ENCODE measurements at places on chromosomes 2 and 18.

DNA sequence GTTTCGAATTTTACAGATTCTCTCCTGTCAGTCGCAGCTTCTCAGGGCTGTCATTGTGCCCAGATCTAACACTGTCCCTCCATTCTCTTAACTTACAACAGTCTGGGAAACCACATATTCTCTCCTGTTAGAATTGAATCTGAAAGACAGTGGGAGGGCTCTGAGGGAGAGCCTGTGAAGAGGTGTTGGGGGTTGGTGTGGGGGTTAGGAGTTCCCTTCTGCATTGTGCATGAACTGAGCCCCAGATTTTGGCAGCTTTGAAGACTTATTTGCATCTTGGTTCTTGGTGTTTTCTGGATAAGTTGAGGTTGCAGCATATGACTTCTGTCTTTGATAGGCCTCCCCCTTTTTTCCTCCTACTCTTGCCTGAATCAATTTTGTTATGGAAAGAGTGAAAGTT lies 64.1 kb downstream of the TANC1 start:
- no peak for DNase-seq

DNA sequence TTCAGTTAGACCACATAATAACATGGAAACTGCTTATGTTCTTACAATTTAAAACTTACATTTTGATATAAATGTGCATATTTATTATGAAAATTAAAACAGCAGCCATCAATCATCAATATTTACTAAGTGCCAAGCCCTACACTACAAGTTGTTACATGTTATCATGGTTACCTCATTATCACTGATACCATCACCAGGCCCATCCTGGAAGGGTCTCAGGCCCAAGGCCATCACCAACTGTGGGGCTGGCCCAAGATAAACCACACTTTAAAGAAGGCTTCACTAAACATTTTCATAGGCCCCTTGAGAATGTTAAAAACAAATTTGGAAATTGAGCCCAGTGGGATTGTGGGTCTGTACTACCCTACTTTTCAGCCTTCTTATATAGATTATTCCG lies 6.4 kb downstream of the ITSN2 start:
- no peak for DNase-seq

DNA sequence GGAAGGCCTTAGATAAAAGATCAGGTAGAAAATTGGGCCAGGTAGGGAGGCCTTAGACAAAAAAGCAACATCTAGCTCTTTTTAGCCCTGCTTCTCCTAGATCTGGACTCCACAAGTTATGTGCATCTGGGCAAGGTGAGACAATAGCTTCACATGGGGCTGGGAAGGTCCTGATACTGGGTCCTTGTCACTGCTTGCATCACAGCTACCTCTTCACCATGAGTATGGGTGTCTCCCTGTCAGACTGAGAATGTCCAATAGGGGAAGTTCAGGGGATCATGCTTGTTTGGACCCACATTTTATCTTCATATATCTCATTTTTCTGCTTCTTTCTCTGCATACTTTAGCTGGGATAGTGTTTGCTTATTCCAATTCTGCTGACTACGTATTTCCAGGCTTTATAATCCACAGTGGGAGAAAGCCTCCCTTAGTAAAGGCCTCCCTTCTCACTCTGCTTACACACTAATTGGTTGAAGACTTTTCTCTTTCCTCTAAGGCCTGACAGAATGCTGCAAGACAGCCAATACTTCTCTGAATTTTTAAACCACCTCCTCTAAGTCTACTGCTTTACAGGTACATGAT lies 189.6 kb downstream of the CYRIA start:
- no peak for DNase-seq

- DNase-seq, result no peak
Measured at GRCh38 chr2:66539452-66539851, 104.5 kb downstream of the MEIS1 start.

- DNase-seq, result no peak
Measured at GRCh38 chr2:235402422-235402821, 91.4 kb upstream of the AGAP1 start.

DNA sequence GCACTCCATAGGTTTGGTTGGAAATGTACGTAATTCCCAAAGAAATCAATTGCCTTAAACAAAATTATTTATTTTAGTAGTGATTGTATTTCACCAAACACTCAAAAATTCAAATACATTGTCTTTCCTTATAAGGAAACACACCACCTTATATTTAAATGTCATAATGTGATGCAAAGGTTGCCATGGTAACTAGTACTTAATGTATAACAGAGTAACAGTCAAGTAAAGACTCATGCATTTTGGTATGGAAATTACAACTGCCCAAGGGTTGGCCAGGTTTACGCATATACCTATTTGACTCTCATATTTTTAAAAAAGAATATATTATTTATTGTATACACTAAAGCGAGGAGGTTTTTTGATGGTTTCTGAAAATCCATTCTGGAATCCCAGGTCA lies 231.2 kb downstream of the TCF4 start:
- DNase-seq, result no peak

- DNase-seq, result no peak
Measured at GRCh38 chr2:30024281-30024680, 102.9 kb upstream of the ALK start.

- no peak for DNase-seq
Measured at GRCh38 chr2:215238485-215239098, 73.3 kb upstream of the ATIC start.

GRCh38 chr2:41912337-41912736 lies 135.5 kb upstream of the PKDCC start:
- no peak for DNase-seq

DNA sequence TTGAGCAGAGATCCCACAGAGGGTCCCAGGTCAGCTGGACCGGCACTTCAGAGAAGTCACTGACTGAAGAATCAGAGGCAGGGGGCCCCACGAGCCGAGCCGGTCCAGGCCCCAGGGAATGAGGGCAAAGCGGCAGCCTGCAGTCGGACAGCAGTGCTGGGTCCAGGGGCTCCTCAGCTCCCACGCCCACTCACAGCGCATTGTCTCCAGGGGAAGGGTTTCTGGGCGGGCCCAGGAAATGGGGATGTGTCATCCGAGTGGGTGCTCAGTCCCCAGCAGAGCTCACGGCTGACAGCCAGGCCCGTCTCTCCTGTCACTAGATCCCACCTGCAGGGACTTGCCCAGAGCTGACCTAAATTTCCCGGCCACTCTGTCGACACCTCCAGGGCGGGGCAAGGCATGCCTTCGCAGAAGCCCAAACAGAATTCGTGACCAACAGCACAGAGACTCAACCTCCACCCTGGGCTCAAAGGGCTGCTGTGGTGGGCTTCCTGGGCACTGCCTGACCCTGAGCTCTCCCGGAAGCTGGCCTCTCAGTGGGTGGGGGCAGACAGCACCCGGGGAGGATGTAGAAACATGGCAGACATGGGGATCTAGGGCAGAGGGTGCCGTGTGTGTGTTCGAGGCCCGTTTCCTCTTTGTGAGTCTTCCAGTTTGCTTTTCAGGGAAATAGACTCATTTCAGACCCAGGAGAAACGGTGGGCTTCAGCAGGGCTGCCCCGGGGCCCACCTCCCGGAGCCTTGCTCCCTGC lies 42.1 kb upstream of the TAF1B start:
- DNase-seq, result no peak

DNA sequence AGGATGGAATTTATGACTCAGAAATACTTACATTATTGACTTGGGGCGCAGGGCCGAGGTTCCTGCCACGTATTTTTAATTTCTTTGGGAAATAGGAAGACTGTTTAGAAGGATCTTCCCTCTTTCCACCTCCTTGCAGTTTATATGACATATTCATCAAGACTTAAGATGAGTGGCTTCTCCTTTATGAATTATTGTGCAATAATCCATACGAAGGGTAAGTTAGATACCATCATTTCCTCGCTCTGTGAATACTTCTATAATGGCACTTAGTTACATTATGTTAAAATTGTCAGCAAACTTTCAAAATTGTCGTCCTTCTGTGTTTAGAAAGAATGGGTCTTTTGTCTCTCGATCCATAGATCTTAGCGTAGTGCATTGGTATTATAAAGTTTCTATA lies 328.8 kb upstream of the UBE2E3 start:
- DNase-seq, result no peak

DNA sequence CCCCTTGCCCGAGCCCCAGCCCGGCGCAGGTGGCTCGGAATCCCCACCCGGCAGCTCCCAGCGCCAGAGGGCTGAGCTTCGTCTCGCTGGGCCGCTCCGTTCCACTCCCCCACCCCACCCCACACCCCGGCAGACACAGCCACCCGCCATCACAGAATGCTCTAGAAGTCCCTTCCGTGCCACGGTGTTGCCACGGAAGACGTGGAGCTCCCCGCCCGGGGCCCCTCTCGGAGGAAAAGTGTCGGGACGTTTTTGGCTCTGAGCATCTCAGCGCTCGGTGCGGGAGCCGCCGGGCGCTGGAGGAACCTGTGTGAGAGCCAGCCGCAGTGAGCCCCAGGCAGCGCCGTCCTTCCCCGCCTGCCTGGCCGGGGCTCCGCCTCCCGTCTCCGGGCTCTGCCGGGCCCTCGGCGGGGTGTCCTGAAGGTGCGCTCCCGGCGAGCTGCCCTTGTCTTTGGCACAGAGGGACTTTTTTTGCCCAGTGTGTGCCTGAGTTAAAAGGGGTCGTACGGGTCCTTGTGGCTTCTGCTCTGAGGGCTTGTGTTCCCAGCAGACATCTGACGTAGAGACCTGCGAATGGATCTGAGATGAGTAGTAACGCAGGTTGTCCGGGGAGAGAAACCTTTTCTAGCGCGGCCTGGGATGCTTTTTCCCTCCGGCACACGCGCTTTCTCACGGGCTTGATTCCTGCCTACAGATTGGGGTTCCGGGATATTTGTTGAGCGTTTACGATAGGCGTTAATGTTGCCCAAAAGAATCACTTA lies 1.8 kb downstream of the ZCCHC2 start:
- DNase-seq, result peak; percentile 15

DNA sequence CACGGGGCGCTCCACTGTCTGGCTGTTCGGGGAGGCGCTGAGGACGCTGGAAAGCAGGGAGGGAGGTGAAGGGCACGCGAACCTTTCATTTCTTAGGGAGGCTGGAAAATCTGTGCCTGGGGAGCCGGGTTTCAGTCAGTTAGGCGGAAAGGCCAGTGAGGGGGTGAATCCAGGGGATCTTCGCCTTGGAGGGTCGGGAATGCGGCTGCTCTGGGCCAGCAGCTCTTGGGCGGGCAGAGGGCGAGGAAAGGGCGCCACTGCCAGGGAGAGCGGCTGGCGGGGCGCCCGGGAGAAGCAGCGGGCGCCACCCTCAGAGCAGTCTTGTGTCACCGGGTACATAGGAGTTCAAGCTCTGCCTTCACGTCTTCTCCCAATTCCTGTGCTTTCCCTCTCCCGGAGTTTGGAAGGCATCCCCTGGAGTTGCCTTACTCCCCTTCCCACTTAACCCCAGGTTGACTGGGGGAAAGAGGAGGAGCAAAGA lies 1.4 kb downstream of the CCDC85A start:
- peak; percentile 26 for DNase-seq

DNA sequence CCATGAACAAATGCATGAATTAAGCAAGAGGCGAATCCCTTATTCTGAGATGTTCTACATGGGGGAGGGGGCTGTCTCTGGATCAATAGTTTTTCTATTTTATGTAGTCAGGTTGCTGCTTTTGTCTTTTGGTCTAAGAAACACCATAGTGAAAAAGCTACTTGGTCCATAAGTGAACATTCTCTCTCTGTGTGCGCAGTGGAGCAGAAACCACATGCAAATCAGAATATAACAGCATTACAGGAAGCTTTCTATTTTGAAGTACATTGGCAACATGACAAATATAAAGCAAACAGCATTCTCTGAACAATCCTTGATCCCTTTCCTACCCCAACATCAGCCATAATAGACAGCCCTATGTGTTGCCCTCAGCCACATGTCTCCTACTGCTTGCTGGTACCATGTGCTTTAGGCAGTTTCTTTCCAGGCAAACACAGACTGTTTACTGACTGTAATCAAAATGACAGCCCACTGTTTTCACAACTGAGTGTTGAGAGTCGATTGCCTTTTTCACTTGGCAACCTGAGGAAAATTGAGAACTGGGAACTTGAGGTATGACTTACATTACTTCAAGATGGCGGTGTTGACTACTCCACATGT lies 10.6 kb downstream of the SCN3A start:
- DNase-seq, result no peak

- DNase-seq, result no peak
Measured at GRCh38 chr2:5690718-5691220, 1.4 kb upstream of the SOX11 start.

DNA sequence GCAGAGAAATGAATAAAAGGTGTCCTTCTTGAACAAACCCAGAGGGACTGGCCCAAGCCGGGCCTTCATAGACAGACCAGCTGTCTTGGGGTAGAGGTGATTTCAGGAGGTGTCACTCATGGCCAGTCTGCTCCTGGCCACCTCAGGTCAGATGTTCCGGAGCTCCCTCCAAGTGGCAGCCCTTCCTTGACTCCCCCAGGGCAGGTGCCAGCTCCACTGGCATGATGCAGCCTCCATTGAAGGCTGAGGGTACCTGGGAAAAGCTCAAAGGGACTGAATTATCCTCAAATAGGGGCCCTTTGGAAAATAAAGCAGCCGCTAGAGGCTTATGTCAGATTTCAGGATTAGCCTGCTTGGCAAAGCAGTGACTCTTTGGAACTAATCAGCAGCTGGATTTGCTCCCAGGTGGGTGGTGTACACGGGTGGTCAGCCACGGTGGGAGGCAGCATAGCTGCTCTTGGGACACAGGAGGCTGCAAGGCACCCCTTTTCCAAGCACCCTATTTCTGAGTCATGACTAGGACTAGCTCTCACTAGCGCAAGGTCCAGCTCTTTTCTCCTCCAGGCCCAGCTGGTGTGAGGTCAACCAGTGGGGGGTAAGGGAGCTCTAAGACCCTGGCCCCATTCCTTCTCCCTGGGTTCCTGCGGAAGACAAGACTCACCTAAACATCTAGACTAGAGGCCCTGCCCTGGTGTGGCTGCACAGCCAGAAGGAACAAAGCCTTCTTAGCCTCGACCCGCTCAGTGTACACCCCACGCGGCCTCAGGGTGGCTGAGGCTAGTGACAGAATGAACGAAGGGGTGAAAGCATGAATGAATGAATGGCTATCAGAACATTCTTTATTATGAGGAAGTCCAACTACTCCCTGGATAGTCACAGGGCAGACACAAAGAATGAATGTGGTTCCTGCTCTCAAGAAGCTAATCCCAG lies 29.3 kb downstream of the HS1BP3 start:
- DNase-seq, result no peak

DNA sequence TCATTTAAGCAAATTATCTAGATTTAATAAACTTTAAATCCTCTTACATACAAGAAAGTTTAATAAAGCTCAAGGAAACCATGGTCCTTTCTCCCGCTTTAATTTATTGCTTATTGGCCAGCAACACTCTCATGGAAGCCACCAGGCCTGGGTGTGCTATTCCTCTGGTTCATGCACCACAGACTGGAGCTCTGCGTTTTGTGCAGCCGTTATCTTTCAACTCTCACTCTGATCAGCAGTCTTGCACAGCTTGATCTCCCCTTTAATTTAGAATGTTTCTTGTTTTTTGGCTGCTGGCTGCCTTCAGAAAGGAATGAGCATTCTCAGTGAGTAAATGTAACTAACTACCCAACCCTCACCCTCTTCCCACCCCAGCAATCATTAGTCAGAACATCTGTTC lies 318.7 kb downstream of the MEIS1 start:
- no peak for DNase-seq

DNA sequence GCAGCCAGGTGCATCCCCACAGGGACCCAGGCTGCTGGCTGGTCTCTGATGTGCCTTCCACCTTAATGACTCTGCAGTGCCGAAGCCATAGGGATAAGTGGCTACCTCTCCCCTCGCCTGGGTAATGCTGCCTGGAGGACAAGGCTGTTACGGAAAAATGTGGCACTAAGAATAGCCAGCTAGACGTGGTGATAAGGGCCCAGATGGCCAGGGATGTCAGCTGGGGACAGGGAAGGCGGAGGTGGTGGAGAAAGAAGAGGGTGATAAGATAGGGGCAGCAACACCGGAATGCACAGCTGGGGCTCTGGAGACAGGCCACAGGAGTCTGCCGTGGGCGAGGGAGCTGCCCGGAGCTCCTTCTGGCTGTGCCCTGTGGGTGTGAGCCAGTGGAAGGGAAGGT lies 170.6 kb downstream of the FHOD3 start:
- no peak for DNase-seq
